ENCODE measurements at places on chromosomes 3 and 15. TPM values are rescaled to one million over a fixed set of nuclear protein-coding genes. Genes with fewer than 3 reads are reported as not detected.

SPTBN5 gene
- total RNA-seq, result 3.2 TPM

CCDC54 gene
- not detected for total RNA-seq

CCR4 gene
- total RNA-seq, result 0.05 TPM

POLG gene
- total RNA-seq, result 112 TPM

SERPINI2 gene
- total RNA-seq, result not detected

HDC gene
- total RNA-seq, result not detected

SPINK8 gene
- total RNA-seq, result not detected

HIGD2B gene
- total RNA-seq, result not detected

KNG1 gene
- not detected for total RNA-seq

LHFPL4 gene
- total RNA-seq, result not detected

TRPM7 gene
- 37.1 TPM for total RNA-seq

SLC28A2 gene
- not detected for total RNA-seq

ADAMTS17 gene
- 0.33 TPM for total RNA-seq

MYEF2 gene
- 8.4 TPM for total RNA-seq

KLHL6 gene
- total RNA-seq, result 5.1 TPM

SLC2A2 gene
- total RNA-seq, result not detected

TGM4 gene
- total RNA-seq, result 0.14 TPM

DNAH12 gene
- total RNA-seq, result under 0.01 TPM

DENND4A gene
- total RNA-seq, result 27.6 TPM

USP13 gene
- total RNA-seq, result 30.5 TPM

GOLGA8M gene
- total RNA-seq, result 0.51 TPM

ARIH2 gene
- total RNA-seq, result 86.3 TPM

COL8A1 gene
- total RNA-seq, result 653 TPM

CFAP100 gene
- not detected for total RNA-seq

BBX gene
- total RNA-seq, result 80.0 TPM

WDR5B gene
- 4.8 TPM for total RNA-seq

NME9 gene
- total RNA-seq, result not detected

KIF7 gene
- 0.85 TPM for total RNA-seq

CMTM7 gene
- 31.3 TPM for total RNA-seq

CGNL1 gene
- total RNA-seq, result 21.1 TPM

Measured in dermis blood vessel endothelial cell (primary cell).